ENCODE measurements at places on chromosomes 2 and 18. TPM values are rescaled to one million over a fixed set of nuclear protein-coding genes. Genes with fewer than 3 reads are reported as not detected.

The ARMC9 gene
- total RNA-seq = 9.0 TPM

The MYL12A gene
- total RNA-seq = 394 TPM

The SERPINB7 gene
- total RNA-seq = not detected

The C1GALT1C1L gene
- total RNA-seq = not detected

The NEB gene
- total RNA-seq = 1.2 TPM

The ZNF521 gene
- 0.16 TPM for total RNA-seq

The ADRA2B gene
- total RNA-seq = 0.37 TPM

The CCDC102B gene
- 1.8 TPM for total RNA-seq

The ZAP70 gene
- 4.8 TPM for total RNA-seq

All from activated B cell treated with CpG ODN at 0.5 μM for 24 hours (primary cell).